Bone marrow (tissue), 2 donors: ENCODE measurements at places on chromosomes 5 and 9.

DNA sequence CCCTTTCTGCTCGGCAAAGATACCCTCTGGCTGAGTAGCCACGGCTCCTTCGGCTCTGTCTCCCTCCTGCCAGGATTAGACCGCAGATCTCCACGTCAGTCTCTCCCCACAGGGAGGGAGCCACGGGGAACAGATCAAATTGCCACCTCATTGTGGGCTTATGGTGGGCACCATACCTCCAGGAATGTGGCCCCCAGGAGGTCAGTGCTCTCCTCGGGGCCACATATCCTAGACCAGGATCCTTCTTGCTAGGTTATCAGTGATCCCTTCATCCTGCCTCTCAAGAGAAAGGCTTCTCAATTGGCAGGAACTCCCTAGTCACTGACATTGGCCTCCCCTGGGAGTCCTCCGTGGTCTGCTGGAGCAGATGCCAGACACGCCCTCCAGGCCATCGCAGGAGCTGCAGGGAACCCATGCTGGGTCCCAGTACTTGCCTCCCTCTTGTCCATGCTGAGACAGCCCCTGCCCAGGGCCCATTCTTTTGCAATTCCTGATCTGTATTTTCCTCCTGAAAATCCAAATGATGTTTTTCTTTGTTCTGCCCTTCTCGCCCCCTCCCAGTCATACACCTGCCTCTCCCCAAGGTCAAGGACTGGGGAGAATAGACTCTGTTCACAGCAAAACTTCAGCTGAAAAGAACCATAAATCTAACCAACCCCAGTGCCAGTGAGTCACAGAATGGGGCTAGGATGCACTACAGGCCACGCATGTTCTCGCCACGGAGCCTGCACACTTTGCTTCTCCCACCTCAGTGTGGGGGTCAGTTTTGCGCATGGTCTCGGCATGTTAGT is 31.6 kb upstream of the ENHO start:
- DNase-seq = no peak

DNA sequence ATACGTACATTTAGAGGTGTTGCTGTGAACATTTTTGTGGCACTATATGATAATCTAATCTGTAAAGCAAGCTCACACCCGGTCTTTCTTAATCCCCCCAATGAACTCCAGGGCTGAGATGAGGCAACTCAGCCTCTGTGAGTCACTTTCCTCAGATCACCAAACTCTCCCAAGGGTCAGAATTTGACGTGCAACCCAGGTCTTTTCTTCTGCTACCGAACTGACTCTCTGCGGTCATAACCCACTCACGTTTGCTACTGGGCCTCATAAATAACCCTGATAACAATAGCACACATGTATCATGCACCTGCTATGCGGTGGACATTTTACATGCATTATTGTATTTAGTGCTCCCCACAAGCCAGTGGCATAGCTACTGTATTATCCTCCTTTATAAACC is 153.1 kb downstream of the DROSHA start:
- DNase-seq = no peak

DNA sequence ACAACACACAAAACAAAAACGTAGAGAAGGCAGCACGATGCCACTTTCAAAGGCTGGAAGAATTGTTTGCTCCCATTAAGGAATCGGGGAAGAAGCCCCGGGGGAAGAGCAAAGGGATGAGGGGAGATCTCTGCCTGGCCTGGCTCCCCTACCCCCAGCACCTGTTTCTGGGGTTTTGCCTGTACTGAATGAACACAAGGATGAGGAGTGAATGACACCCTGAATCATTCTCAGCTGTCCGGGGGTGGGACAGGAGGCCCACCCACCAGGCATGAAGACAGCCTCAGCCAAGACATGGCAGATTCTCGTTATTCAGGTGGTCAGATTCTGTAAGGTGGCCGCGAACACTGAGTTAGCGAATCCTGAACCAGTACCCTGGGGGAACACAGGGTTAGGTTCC is 7.5 kb downstream of the TBC1D9B start:
- DNase-seq = no peak

DNA sequence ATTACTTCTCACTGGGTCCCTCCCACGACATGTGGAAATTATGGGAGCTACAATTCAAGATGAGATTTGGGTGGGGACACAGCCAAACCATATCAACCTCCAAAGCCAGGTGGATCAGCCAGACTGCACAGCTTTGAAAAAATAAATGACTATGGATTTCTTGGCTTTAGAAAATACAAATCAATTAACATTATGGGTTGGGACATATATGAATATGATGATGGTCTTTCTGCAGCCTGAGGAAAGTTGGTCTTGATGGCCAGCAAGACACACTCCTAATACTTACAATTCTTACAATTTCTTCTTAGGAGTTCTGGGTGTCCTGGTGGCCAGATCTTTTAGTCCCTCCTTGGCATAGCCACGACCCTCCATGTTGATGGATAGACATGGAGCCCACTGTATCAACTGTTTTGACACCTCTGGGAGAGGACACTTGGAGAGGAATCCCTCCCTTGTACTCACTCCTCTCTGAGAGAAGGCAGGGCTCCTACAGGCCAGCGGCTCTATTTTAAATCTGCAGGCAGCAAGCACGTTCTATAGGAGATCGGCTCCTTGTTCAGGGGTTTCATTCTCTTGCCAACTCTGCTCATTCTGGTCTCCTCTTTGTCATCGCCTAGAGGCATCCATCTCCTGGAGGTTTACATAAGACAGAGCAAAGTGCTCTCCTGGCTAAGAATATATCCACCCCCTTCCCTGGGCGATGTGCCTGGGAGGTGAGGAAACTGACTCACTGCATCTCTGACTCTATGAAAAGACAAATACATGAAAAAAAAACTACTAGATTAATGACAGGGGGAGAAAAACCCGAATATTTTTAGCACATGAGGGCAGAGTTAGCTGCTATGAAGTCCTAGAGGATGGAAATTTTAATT is 145.9 kb downstream of the CARTPT start:
- DNase-seq = no peak

- DNase-seq = no peak
Measured at GRCh38 chr5:133360693-133361472, 251.5 kb downstream of the FSTL4 start.

DNA sequence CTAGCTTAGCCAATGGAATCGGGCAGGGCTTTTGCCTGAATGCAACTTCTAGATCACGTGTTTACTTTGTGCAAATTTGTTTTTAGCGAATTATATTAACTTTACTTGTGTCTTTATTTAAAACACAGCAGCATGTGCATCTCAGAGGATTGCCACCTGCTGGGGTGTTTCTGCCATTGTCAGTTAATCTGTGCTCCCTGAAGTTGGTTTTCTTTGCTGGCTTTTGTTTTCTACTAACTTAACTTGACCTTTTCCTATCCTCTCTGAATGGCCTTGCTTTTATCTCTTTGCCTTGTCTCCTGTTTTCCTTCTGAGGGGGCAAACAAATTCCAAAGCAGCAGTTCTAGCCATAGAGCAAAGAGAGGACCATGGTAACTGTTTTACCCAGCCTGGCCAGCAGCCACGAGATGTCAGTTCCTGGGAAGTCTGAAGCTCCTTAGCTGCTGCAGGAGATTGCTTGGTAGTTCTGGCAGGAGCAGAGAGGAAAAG is 67.6 kb downstream of the ARHGEF28 start:
- no peak for DNase-seq

DNA sequence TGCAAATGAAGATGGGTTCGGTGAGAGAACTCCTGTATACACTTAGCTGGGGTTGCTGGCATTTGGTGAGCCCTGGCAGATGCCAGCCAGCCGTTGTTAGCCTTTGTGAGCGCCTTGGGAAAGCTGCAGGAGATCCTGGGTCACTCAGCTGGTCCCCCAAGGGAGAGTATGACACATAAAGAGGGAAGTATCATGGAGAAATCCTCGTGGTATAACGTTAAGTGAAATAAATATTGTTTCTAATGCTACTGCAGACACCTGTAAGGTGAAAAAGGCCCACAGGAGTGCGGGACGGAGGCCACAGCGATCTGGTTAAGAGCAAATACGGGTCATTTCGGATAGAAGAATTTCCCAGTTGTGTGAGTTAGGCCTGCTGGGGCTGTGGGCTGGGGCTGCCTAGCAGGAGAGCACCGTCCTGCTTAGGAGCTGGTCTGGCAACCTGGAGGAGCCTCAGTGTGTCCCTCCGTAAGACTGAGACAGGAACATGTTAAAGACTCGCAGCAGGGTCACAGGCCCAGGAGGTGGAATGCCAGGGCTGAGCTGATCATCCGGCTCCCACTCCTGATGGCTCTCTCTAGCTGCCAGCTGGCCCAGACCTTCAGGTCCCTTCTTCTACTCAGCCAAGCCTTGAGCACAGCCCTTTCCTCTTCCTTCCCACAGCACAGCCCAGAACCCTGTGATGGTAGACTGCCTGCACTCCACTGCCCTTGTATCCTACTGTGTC is 4.9 kb downstream of the NKX2-5 start:
- no peak for DNase-seq

DNA sequence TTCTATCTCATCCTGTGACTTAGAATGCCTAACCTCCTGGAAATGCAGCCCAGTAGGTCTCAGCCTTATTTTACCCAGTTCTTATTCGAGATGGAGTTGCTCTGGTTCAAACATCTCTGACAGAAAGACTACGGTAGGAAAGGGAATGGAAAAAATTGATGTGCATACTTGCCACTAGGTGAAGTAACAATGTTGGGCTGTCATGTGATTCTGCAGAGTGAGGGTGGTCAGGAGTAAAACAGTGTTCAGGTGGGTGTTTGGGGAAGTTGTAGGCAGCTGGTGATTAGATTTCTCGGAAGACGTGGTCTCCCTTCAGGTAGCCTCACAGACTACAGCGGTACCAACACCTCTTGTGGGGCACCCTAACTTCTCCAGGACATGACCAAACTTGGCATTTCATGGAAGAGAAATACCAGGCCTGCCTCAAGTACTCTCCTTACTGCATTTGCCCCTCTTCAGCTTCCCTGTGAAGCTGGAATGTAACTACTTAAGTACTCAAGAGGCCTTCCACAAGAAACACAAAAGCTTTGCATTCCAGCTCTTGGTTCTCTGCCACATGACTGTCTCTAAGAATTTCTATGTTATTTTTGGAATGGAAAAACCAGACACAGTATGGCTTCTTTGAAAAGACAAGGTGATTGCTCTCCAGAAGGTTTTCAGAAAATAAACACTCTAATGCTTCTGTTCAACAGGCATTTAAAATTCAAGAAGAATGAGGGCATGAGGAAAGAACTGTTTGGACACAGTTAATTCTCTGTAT is 17.4 kb upstream of the ENTREP1 start:
- DNase-seq = no peak

DNA sequence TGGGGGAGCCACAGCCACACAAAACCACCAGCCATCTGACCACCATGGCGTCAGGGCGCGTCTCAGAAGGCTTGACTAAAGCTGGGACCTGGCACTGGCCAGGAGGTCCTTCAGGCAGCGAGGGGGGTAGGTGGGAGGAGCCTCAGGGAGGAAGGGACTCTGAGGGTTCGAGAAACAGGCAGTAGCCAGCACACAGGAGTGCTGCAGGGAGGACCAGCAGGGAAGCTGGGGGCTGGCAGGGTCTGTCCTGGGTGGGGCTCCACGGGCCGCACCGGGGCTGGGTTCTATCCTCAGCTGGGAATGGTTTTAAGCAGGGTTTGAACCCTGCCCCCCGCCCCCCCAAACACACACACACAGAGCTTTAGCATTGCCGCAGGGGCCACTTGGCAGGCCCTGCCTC is 7.4 kb downstream of the FAM163B start:
- no peak for DNase-seq

GRCh38 chr9:97517331-97518089 is 16.0 kb downstream of the TMOD1 start:
- no peak for DNase-seq

- DNase-seq = no peak
Measured at GRCh38 chr5:87405472-87406155, 7.1 kb downstream of the CCNH start.

DNA sequence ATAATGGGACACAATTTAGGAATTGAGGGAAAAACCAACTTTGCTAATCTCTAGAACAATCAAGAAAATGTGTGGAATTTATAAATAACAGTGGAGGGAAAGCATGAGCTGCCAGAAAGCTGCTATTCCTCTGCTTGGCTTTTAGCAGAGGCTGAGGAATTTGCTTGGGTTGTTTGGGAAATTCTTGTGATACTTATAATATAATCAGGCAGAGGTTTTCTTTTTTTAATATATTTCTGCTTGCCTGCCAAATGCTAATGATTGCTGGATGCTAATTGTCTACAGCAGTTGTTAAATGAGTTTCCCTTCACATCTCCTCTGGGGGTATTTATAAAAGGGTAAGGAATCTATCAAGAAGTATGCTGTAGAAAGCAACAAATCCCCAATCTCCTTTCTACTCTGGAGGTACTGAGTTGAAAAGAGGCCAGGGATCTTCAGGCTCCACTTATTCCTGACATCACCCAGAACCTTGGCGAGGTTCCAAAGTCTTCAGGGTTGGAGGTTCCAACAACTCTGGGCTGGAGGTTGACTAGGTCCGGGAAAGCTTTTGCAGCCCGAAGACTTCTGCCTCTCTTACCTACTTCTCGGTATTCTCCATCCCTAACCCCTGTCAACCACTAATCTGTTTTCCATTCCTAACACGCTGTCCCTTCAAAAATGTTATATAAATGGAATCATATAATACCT is 60.4 kb upstream of the TMED7 start:
- no peak for DNase-seq

DNA sequence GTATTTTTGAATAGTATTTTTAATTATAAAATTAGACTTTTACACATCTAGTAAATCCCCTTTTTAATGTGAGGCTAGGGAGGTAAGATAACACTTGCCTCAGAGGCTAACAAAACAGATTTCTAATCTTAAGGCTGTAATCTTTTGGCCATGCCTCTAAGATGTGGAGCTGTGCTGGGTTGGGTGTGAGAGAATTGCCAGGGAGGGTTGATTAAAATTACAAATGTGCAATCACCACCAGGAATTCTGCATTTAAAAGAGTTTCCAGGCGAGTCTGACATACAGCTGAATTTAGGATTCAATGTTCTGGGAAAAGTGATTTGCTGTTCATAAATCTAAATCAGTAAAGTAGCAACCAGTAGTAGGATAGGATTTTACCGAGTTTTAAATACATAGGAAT is 73.3 kb downstream of the NUDT12 start:
- no peak for DNase-seq

DNA sequence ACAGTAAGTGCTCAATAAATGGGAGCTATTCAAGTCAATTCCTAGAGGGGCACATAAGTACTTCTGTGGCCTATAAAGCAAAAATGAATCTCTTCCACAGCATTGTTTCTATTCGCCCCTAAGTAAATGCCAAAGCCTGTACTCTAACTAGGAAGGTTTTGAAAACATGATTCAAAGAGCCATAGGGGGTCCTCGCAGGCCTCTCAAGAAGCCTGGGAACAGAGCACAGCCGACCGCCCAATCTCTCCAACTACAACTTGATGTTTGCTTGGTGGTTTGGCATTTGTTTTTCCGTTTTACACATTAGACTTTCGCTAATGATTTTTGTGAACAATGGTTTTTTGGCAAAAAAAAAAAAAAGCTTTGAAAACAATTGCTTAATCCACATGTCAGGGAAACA is 19.4 kb downstream of the EFNA5 start:
- DNase-seq = no peak

DNA sequence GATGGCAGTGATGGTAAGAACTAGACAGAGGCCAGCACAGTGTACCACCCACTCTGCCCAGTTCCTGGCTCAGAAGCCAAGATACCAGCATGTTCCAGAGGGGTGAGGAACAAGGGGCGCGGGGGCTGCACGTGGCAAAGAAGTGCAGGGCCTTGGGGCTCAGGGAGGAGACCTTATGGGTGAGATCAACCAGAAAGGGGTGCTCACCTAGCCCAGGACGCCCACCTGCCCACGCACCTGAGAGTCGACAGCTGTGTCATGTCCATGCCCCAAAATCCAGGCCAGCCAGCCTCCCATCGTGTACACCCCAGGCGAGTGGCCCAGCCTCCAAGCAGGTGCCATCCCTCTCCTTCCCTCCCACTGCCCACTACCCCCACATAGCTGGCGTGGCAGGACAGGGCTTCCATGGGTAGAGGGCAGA is 34.9 kb downstream of the BICD2 start:
- DNase-seq = no peak

- no peak for DNase-seq
Measured at GRCh38 chr5:159010661-159011442, 88.9 kb downstream of the EBF1 start.
